ENCODE measurements at places on chromosomes 13 and 19.

DNA sequence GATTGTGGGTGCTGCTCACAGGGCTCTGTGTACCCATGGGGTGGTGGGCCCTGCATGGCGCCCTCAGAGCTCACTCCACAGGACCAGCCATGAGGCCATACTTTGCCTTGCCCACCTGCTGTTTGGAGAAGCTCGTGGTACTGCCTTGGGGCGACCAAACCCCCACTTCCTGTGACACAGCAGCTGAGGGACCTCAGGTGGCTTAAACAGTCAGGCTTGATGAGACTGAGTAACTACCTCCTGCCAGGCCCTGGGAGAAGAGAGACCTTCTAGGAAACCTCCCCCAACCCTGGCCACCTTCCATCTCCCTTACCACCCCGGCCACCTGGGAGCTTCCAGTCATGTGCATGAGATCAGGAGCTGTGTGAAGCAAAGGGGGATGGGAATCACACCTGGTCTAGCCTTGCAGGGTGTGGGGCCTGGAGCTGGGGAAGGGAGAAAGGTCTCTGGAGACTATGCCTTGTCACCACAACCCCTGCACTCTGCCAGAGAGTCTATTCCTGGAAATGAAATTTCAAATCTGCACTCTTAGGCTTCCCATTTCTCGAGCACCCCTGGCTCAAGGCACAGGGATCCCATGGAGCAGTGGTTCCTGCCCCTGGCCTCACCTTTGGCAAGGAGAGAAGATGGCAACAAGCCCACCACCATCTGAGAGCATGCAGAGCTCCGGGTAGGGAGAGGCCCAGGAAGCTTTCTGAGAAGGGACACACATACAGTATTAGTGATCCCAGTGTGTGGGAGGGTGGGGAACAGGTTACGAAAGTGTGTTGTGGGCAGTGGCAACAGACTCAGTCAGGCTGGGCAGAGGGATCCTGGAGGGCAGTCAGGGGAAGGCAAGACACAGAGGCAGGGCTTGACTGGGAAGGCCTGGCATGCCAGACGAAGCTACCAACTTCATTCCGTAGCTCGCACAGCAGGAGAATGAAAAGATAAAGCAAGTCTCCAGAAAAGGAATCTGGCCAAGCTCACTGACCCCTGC is 125.0 kb downstream of the URI1 start:
- no peak for DNase-seq

- DNase-seq, result no peak
Observed at GRCh38 chr19:33461256-33462111, 60.1 kb downstream of the PEPD start.

DNA sequence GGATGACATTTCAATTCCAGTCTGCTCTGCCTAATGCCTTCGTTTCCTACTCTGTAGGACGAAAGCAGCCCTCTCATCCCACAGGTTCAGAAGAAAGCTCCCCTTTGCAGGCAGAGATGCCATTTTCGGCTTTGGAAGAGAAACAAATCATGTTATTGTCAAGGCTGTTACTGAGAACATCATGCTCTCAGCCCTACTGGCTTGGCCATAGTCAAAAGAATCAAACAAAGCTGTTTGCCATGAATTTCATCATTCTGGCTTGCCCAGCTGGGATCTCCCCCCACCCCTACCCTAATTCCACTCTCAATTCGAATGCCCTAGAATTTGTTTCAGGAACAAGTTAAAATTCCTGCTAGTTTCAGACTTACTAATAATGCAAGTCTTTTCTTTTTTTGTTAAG is 162.3 kb upstream of the SERP2 start:
- no peak for DNase-seq

- DNase-seq, result no peak
Observed at GRCh38 chr13:109651311-109651710, 135.1 kb downstream of the IRS2 start.

DNA sequence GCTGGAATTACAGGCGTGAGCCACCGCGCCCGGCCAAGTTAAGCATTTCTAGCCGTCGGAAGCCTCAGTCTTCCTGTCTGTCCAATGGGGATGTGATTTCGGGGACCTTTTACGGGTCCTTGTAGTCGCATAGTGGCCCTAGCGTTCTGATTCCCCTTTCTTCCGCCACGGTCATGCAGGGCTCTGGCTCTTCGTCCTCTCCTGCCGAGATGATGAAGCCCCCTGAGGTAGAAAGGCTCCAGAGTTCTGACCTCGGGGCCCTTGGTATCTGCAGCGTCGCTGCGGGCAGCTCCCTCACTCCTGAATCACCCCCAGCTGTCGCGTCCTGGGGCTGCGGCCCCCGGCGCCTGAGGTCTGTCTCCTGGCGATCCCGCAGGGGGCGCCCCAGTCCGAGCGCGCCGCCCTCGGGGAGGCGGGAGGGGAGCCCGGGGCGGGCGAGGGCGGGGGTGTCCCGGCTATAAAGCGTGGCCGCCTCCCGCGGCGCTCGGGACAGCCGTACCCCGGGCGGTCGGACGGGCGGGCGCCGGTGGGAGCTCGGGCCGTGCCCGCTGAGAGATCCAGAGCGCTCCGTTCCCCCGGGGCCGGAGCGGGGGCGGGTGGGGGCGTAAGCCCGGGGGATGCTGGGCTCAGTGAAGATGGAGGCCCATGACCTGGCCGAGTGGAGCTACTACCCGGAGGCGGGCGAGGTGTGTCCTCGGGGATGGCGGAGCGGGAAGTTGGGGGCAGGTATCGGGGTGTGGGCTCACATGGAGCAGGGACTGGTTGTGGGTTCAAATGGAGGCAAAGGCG is at the start of gene FOXA3:
Gene FOXA3, plus strand, starts transcription at position 487 of the 789 bp plus-strand sequence. Its CDS starts 131 bp downstream, at position 618.
- DNase-seq, result peak; percentile 17

- DNase-seq, result no peak
Observed at GRCh38 chr13:79528759-79529191, 47.8 kb downstream of the NDFIP2 start.

DNA sequence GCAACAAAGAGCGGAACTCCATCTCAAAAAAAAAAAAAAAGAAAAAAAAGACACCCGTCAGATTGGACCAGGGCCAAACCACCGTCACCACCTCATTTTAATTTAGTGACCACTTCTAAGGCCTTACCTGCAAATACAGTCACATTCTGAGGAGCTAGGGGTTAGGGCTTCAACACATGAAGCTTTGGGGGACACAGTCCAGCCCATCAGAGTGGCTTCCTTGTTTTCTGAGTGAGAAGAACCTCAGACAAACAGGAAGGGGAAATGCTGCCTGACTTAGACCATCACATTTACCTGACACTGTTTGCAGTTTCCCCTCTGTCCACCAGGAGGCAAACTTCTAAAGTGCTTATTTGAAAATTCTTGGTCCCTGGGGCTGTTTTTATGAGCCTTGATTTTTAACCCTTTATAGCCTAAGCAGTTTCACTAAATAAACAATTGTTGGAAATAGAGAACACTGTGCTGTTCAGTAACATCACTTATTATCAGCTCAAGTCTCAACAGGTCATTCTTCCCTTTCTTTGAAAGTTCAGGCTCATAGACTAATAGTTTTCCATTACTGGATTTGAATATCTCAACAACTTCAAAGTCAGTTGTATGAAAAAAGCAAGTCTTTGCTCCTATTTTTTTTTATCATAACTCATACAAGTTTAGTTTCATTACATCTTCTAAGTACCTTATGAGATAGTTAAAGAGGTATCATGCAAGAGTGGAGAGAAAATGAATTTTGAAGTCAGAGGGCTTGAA is 74.9 kb upstream of the WASF3 start:
- DNase-seq, result peak; percentile 87

DNA sequence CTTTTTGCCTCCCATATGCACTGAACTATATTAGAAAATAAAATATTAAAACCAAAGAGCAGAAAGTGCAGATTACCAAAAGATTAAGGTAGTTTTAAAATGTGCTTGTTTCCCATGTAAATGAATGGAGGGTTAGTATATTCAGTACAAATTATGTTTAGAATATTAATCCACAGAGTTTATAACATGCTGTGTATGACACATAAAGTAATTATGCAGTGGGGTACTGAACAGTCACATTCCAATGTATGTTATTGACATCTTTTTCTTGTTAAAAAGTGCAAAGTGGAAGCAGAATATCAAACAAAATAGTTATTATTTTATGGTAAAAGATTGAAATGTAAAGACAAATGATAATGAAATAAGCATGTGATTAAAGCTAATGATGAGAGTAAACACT is 79.3 kb downstream of the GPC6 start:
- DNase-seq, result peak; percentile 55

DNA sequence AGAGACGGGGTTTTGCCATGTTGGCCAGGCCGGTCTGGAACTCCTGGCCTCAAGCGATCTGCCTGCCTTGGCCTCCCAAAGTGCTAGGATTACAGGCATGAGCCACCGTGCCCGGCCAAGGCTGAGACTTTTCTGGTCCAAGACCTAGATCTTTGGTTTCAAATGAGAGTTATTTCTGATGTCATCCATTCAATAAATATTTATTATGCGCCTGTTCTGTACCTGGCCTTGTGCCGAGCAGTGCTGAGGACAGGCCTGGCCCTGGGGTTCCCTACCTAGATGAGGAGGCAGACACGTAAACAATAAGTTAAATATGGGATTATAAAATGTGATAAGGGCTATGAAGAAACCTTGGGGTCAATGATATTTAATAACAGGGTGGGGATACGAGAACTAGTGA is 4.5 kb downstream of the RELB start:
- DNase-seq, result no peak

- no peak for DNase-seq
Observed at GRCh38 chr13:26695360-26695705, 65.3 kb downstream of the GPR12 start.

DNA sequence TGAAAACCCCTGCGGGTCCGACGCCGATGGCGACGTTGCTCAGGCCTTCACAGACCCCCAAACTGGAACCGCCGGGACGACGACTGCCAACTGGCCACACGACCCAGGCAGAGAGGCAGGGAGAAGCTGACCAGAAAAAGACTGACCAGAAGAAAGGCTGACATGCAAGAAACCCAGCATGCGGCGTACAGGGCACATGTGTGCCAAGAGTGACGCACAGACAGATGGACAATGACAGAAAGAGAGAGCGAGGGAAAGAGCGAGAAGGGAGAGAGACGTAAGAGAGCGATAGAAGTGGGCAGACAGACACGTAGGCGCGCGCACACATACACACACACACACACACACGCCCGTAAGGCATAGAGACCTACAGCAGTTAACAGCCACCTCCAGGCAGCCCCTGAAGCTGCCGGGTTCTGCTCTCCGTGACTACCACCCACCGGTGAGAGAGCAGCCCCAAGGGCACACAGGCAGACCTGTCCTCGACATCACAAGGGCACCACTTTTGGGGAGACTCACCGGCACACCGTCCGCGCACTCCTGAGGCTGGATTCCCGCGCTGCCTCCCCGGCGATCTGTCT is 67.2 kb upstream of the ZNF527 start:
- DNase-seq, result no peak

GRCh38 chr13:82147526-82147925 is 1734.7 kb downstream of the SLITRK1 start:
- DNase-seq, result peak; percentile 31

- no peak for DNase-seq
Observed at GRCh38 chr19:18408053-18408476, 10.6 kb upstream of the LRRC25 start.

DNA sequence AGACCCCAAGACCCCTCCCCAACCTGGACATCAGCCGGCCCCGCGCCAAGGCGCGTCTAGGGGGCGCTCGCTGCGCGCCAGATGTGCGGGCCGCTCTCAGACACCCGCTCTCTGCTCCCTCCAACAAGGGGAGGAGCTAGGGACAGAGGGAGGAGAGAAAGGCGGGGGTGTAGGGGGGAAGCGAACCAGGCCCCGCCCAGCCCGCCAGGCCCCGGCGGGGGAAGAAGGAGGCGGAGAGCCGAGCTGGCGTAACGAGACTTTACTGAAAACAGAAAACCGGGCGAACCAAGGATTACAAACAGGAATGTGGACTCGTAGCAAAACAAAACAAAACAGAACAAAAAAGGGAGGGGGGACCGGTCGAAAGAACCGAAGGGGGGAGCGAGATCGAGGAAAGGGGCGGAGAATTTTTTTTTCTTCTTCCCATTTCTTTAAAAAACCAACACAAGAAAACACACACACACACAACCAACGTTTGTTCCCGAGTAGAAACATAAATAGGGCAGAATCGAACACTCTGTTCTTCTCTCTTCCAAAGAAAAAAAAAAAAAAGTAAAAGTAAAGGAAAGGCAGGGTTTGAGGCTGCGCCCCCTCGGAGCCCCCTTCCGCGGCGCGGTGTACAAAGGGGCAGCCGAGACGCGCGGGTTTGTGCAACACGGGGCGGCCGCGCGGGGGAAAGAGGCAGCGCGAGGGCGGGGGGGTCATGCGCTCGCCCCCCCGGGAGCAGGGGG is 1.7 kb downstream of the JUND start:
- DNase-seq, result peak; percentile 97

GRCh38 chr19:12647490-12648071 is 19.0 kb downstream of the MAN2B1 start:
- peak; percentile 51 for DNase-seq

- no peak for DNase-seq
Observed at GRCh38 chr13:36084131-36084530, 47.1 kb downstream of the DCLK1 start.

DNA sequence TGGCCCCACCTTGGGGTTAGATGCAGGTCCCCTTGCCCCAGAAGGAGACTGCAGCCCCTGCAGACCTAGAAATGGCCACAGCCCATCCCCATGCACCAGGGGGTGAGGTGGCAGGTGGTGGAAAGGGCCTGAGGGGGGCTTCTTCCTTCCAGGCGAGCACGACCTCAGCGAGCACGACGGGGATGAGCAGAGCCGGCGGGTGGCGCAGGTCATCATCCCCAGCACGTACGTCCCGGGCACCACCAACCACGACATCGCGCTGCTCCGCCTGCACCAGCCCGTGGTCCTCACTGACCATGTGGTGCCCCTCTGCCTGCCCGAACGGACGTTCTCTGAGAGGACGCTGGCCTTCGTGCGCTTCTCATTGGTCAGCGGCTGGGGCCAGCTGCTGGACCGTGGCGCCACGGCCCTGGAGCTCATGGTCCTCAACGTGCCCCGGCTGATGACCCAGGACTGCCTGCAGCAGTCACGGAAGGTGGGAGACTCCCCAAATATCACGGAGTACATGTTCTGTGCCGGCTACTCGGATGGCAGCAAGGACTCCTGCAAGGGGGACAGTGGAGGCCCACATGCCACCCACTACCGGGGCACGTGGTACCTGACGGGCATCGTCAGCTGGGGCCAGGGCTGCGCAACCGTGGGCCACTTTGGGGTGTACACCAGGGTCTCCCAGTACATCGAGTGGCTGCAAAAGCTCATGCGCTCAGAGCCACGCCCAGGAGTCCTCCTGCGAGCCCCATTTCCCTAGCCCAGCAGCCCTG is 4.2 kb upstream of the F10 start:
- no peak for DNase-seq
